ENCODE measurements at places on chromosomes 2 and 18.
A peak's percentile ranks its signal among the peaks of the same experiment; 100 is the strongest.

- no peak for DNase-seq
Measured at GRCh38 chr18:60448487-60449267, 76.1 kb upstream of the MC4R start.

DNA sequence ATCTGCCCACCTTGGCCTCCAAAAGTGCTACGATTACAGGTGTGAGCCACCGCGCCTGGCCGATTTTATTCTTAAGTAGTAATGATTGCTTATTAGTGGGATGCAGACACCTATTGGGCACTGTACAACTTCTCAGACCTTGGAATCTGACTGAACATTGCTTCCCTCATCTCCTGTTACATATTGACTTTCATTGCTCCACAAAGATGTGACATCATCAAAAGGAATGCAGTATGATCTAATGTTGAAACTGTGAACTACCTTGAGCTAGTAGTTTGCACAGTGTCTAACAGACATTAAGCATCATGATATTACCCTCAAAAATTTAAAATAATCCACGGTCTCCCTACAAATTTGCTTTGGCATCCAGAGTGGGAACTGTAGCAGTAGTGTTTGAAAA lies 109.8 kb upstream of the SIX2 start:
- DNase-seq = peak; percentile 36

DNA sequence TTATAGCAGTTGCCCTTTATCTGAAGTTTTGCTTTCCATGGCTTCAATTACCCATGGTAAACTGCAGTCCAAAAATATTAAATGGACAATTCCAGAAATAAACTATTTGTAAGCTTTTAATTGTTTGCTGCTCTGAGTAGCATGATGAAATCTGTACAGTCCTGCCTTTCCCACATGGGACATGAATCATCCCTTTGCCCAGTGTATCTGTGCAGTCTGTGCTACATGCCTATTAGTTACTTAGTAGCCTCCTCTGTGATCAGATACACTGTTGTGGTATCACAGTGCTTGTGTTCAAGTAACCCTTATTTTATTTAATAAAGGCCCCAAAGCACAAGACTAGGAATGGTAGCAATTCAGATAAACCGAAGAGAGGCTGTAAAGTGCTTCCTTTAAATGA lies 810.6 kb upstream of the PIK3C3 start:
- peak; percentile 82 for DNase-seq

DNA sequence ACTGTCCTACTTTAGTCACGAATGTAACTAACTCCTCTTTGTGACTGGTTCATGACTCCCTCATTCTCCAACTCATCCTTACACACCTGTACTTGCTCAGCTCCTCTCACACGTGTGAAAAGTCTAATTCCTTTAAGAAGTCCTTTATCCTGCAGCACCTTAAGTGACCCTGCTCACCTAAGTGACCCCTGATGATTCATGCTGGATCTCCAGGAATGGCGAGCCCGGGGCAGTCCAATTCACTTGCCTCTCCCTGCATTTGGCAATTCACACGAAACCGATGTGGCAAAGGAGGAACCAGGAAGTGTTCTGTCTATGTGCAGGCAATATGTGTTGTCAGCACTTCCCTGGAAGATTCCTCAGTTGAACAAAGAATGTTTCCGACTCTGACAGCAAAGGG lies 189.8 kb upstream of the NABP1 start:
- peak; percentile 59 for DNase-seq

DNA sequence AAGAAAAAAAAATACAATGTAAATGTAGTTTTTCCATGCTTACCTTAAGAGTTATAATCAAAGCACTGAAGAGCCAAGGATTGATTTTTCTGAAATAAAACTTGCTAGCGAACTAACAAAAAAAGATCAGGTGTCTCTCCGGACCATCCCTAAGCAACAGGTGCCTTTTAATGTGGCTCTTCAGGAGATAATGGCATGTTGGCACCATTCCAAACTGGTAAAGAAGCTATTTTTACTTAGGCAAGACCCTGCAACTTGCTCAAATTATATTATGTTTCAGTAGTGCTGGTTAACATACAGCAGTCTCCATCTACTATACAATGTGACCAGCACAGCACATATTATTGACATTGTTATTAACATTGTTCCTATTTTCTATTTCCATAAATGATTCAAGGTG lies 2.3 kb upstream of the GCC2 start:
- DNase-seq = no peak

- DNase-seq = no peak
Measured at GRCh38 chr2:37295469-37296073, 29.1 kb downstream of the PRKD3 start.

DNA sequence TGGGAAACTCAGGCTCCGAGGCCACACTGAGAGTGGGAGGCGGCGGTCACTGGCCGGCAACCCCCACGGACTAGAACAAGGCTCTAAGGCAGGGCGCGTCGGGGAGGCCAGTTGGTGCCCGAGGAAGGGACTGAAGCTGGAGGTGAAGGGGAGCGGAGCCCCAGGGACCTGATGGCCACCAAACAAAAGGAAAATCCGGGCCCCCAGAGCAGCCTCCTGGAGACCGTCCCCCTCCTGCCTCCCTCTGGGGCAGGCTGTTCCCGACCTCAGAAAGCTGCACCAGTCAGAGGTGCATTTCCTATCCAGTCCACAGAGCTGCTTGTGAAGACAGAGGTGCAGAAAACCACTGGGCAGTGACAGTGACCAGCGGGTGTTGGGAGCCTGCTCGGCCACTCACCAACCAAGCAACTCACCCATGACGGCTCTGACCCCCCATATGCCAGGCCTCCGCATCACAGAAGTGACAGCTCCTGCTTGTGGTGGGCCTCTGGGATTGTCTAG lies 172.7 kb downstream of the TWIST2 start:
- no peak for DNase-seq

- no peak for DNase-seq
Measured at GRCh38 chr18:73677450-73677849, 470.2 kb downstream of the FBXO15 start.

GRCh38 chr2:150327564-150328489 lies 159.6 kb downstream of the RND3 start:
- DNase-seq = no peak

GRCh38 chr2:238439917-238440316 lies 13.2 kb downstream of the ASB1 start:
- no peak for DNase-seq

All from foreskin keratinocyte (primary cell).